ENCODE measurements at places on chromosomes 4 and X.

DNA sequence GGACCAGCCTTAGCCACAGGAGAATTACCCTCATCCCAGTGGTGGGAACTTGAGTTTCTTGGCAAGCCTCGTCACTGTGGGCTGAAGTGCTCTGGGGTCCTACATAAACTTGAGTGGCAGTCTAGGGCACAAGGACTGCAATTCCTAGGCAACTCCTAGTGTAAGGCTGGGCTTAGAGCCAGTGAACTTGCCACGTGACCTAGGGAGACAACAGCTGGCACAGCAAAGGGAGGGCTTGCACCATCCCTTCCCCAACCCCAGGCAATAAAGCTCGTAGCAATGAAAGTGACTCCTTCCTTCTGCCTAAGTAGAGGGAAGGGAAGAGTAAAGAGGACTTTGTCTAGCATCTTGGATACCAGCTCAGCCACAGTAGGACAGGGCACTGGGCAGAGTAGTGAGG is 81.8 kb downstream of the TEX11 start:
- no peak for DNase-seq

DNA sequence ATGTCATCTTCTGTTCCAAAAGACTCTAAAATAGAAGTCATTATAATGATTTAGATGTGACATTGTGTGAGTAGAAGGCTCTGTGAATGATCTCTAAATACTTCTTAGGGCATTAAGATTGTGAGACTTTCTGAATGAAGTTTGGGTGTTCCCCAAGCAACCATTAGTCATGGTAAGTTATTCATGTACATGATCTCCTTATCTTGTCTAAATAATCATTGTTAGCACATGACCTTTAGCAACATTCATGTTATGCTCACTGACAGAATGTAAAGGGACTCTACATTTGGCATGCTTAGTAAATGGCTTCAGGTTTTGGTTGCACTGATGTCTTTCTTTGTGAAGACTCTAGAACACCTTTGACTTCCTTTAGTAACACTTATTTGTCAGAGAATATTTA is 140.8 kb upstream of the AGA start:
- DNase-seq, result no peak

DNA sequence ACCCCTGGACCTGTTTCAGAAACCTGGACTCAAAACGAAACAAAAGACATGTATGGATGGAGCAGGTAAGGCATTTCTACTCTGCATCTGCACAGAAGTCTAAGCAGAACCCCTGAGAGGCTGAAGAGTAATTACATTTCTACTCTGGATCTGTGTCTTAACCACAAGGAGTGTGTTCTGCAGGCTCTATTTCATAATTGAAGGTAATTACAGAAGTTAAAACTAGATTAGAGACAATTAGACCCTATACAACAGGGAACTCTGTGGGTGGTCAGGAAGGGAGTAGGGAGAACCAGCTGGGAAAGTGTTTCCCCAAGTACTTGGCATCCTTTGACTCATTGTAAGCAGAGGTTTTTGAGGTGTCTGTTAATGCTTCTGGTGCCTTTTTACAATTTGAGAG is 69.8 kb downstream of the IGSF1 start:
- no peak for DNase-seq

- DNase-seq, result no peak
Measured at GRCh38 chrX:46961574-46962283, 49.5 kb downstream of the JADE3 start.

DNA sequence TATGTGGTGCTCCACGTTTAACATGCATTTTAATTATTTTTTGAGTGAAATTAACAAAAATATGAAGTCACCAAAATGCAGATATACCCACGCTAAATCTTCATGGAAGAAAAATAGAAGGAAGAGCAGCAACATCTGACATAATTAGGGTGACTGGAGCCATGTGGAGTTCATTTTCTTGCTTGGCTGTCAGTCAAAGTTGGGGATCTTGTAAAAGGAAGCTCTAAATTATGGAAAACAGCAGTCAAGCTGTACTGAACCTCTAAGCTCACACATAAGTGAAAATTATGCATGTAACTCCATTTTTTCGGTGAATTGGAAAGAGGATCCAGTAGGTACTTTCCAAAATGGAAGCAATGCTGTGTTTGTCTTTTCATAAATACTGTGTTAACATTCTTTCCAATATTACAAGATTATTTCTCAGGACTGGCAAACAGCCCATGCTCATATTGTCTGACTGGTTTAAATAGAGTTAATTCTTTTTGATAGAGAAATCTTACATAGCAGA is 9.7 kb upstream of the PDGFC start:
- DNase-seq, result no peak

GRCh38 chrX:121356139-121356849 is 308.9 kb downstream of the GLUD2 start:
- DNase-seq, result no peak

Measured in LoVo (cell line).